ENCODE measurements at places on chromosomes 7 and 10. TPM values are rescaled to one million over a fixed set of nuclear protein-coding genes. Genes with fewer than 3 reads are reported as not detected.
A peak's percentile ranks its signal among the peaks of the same experiment; 100 is the strongest.

NEBL gene
- 0.27 TPM for total RNA-seq

ACTR3C gene
- 26.4 TPM for total RNA-seq

TMEM270 gene
- not detected for total RNA-seq

- peak; percentile 62 for DNase-seq
Observed at GRCh38 chr10:125159932-125160855, at the start of gene CTBP2. Gene CTBP2, minus strand, starts transcription at chr10:125160563.

DNA sequence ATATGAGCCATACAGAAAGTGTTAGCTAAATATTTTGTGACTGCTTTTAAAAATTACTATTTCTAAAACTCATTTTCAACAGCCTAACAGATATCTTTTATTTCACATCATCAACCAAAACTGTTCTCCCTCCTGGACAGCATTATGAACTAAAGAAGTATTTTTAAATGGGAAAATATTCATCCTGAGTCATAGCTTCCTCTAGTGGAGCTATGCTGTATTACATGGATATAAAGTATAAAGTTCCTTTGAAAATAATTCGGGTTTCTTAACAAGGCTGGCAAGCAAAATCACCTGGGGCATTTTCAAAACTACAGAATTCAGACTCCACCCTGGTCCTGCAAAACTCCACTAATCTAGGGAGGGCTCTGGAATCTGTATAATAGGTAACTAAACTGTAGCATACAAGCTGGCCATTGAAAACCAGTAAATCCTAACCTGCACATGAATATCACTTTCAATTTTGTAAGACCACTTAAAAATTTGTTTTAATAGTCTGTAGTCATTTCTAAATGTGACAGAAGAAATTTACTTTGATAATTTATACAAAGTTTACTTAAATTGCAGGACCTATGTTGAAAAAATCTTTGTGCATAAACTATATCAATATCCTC is 53.5 kb downstream of the SCIN start:
- DNase-seq = peak; percentile 11

GRCh38 chr10:422241-422640 is 267.2 kb downstream of the DIP2C start:
- DNase-seq = no peak

GRCh38 chr7:86942995-86943394 is 116.5 kb downstream of the ELAPOR2 start:
- no peak for DNase-seq

DNA sequence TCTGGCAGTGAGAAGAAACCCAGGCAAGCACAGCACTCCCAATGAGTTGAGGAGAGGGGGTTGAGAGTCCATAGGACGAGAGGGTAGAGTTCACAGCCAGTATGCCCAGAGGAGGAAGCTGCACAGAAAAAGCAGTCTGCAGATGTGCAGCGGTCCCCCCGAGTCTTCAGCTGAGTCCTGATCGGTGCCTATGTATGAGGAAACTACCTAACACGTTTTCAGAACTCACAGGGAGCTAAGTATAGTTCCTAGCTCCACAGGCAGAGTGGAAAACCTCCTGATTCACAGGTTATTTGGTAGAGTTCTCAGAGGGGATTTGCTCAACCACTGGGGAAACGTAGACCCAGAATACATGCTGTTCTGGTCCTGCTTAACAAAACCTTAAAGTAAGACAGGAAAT is 271.3 kb upstream of the CNTNAP2 start:
- DNase-seq = no peak

- DNase-seq = no peak
Observed at GRCh38 chr7:151885202-151885580, 8.3 kb upstream of the PRKAG2 start.

GRCh38 chr7:115864082-115864481 is 166.5 kb downstream of the TFEC start:
- no peak for DNase-seq

DNA sequence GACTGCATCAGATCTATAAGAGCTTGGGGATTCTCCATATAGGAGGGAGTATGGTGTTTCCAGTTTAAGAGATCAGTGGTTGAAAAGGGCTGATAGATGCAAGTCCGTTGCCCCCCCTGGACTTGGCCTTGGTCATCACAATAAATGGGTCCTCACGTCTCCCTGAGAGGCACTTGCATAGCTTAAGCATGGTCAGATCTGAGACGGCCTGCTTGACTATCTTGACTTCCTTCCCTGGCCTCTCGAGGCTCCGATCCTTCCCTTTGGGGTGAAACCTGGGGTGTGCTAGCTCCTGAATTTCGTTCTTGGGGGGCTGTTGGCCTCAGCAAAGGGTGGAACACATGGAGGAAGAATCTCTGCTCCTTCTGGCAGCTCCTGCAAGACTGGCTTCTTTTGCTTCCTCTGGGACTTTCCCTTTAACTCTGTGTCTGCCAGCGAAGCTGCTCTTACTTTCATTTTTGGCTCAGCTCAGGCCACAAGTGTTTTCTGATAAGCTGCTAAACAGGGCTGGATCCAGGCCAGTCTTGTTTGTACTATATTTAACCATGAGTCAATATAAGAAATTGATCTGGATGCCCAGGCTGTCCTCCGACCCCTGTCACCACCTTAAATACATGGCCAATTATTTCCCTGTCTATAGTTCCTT is 11.2 kb upstream of the ZNF485 start:
- no peak for DNase-seq

DNA sequence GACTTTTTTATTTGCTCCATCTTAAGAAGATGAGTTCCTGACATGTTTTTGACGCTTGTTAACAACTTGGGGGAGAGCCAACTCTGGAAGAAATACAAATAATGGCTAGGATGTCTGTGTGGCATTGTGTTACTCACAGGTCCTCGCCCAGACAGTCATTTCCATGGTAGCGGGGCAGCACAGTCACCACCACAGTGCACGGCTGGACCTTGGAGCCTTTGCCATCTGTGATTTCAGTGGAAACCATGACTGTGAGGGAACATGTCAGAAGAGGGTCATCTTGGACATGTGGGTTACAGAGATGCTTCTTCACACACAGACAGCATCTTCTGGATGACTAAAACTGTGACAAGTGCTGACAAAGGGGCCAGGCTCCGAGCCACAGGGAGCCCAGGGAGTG is 74.5 kb downstream of the PKD1L1 start:
- DNase-seq = no peak

DNA sequence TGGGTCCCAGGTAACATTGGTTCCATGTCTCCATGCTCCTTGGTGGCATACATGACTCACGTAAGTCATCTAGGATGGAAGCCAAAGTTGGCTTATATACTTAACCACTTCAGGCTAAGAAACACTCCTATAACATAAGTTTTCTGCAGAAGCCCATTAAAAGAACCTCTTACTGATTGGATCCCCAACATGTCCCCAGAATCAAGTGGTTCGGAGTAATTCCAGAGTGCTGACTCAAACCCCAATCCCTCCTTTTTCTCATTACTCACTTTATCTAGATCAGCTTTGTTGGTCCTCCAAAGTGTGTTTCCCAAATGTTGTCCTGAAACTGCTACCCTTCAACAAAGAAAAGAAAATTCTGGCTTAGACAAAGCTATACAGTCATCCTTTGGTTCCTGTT is 10.1 kb upstream of the ATOH7 start:
- no peak for DNase-seq

GRCh38 chr7:133584956-133585668 is 332.2 kb downstream of the EXOC4 start:
- DNase-seq = no peak

- DNase-seq = no peak
Observed at GRCh38 chr7:113008755-113009154, 77.9 kb downstream of the GPR85 start.

GRCh38 chr10:32605787-32606186 is 159.8 kb downstream of the CCDC7 start:
- no peak for DNase-seq

GRCh38 chr7:128931965-128932861 is 5.5 kb upstream of the IRF5 start:
- no peak for DNase-seq
